ENCODE measurements at places on chromosomes 1 and 21.

DNA sequence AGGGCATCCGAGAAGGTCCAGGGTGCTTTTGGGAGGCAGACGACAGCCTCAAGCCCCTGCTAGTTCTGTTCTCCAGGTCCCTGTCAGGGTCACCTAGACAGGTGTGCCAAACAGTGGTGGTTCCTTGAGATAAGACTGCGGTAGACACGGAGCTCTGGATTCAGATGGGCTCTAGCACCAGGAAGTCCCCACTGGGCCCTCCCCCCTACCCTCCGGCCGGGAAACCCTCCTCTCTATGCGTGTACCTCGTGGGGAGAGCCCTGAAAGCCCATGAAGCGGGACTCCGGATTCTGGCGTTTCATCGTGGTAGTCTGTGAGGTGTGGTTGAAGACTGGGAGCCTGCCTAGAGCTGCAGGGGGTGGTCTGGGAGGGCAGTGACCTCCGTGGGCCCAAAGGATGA, 2.1 kb upstream of the KCNA2 start:
- no peak for DNase-seq

- DNase-seq = no peak
Observed at GRCh38 chr1:61082311-61083012, at the start of gene NFIA. Gene NFIA (plus strand): TSS chr1:61082561.

- no peak for DNase-seq
Observed at GRCh38 chr1:195604287-195604686, 1004.0 kb downstream of the KCNT2 start.

DNA sequence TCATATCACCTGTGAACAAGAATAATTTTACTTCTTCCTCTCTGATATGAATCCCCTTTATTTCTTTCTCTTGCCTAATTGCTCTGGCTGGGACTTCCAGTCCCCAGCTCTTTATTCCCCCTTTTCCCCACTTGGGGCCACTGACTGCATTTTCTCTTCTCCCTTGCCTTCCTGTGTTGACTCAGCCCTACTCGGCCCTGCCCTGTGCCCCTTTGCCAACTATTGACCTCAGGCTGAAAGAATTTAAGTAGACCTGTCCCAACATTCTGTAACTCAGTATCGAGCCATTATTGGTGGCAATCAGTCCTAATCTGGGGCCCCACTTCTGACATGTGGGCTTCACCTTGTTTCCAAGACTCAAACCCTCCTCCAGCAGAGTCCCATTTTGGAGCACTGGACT, 60.6 kb upstream of the STUM start:
- no peak for DNase-seq

GRCh38 chr1:63915121-63915520, 141.3 kb downstream of the ROR1 start:
- no peak for DNase-seq

DNA sequence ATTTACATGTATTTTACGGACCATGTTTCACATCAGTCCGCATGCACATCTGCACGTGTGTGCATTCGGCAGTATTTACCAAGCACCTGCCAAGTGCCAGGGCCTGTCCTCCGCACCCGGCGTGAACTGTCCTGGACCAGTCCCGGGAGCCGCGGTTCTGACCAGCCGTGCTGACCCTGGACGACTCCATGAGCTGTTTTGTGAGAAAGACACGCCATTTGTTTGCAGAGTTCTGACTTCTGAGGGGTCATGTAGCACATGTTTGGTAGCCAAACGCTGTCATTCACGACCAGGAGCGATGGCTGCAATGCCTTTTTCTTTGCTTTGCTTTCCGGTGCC, 3.3 kb upstream of the OLIG2 start:
- DNase-seq = no peak

DNA sequence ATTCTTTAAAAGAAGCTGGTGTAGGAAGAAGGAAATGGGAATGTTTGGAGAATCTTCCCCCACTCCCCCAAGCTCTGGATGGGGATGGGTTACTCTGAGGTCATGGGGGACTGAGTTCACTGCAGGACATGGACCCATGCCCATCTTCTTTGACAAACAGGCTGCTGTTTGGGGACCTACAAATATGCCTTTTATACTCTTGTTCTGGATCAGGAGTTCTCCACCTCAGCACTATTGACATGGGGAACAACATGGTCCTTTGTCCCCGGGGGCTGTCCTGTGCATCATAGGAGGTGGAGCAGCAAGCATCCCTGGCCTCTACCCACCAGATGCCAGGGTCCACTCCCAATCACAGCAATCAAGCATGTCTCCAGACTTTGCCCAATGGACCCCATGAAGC, 365.8 kb upstream of the C1orf174 start:
- peak; percentile 48 for DNase-seq

GRCh38 chr1:222898191-222898527, 83.3 kb downstream of the DISP1 start:
- no peak for DNase-seq

GRCh38 chr1:200526709-200527612, 93.6 kb downstream of the KIF14 start:
- DNase-seq = no peak

GRCh38 chr1:174800876-174801275, 198.9 kb upstream of the CACYBP start:
- peak; percentile 22 for DNase-seq

DNA sequence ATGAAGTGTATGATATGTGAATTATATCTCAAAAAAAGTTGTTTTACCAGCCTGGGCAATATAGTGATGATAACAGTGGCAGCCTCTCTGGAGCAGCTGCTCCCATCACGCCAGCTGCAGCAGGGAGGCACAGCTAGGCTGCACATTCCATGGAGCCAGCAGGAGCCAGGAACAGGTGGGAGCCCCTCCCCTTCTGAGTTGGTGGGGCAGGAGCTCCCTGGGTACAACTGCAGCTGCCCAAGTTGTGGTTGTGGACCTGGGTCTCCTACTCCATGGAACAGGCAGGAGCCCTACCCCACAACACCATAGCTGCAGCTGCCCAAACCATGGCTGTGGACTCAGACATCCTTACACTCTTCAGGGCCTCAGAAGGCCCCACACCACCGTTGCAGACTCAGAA, 21.7 kb upstream of the FNBP1L start:
- DNase-seq = no peak

Measured in putamen (tissue), 1 donor.